ENCODE measurements at places on chromosomes 13 and 19.
A peak's percentile ranks its signal among the peaks of the same experiment; 100 is the strongest.

- no peak for DNase-seq
Observed at GRCh38 chr13:28440774-28441504, 54.0 kb downstream of the FLT1 start.

DNA sequence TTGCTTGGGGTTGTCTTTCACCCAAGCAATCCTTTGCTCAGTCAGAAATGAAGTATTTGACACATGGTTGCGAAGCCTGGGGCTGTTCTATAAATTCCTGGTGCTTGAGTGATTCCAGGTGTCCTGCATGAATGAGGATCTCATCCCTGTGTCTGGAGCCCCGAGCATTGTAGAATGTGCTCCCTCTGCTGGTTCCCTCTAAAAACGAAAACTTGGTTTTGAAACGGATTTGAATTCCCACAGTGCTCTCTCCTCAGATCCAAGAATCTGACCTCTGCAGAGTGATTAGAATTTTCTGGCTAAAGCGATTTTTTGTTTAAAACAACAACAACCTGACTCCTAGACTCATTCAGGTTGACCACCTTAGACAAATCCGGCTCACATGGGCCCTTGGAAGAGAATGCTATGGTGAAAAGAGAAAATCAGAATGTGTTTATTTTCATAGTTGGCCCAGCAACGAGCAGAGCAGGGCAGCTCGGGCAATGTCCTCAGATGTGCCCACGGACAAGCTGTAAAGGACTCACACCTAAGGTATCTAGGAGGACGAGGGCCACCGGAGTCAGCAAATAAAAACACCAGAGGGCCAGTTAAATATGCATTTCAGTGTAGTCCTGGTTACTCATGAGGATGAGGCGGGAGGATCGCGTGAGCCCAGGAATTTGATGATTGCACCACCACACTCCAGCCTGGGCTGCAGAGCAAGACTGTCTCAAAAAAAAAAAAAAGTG is 8.7 kb upstream of the ATP12A start:
- peak; percentile 59 for DNase-seq

- DNase-seq, result no peak
Observed at GRCh38 chr13:62846302-62846701, 1430.7 kb upstream of the PCDH20 start.

DNA sequence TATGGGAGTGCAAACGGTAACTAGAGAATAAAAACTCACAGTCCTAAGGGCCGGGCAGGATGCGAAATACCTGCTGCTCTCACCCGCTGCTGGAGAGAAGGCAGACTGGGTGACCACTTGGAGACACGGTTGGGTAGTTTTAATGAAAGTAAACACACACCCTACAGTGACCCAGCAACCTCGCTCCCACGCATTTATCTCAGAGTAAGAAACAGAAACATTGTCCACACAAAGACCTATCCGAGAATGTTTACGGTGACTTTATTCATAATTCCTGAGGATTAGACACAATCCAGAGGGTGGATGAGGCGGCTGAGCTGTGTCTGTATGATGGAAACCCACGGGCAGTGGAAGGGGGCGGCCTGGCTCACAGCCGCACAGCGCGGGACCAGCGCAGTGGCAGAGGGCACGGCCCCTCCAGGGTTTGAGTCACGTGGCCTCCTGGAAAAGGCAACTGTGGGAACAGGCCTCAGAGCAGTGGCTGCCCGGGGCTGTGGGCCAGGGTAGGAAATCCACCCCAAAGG is 73.5 kb upstream of the C13orf46 start:
- DNase-seq, result no peak

DNA sequence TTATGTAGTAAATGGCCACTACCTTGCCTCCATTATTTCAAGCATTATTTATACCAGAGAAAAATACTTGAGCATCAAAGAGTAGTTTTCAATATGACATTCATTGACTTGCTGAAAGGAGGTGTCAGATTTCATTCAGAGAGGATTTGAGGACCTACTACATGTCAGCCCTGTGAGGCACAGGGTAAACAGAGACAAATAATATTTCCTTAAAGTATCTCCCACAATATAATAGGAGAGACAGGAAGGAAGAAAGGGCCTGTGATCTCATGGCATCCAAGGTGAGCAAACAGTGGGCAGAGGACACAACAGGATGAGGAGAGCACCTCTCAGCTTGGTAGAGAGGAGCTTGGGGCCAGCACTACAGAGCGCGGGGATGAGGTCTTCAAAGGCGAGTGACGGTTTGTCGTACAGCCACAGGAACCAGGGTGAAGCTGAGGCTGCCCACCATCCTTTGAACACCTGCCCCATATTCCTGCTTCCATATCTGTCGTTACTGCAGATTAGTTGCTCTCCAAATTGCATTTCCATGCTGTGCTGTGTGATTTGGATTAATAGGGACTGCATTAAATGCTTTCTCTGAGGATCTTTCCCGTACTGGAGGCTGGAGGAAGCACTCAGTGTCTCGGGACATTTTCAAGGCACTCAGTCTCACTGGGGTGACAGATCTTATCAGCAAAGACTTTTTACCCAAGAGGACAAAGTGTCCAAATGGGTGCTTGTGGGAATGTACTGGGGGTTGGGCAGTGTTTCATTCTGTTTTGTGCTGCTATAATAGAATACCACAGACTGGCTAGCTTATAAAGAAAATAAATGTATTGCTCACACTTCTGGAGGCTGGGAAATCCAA is 59.2 kb downstream of the GJA3 start:
- no peak for DNase-seq

DNA sequence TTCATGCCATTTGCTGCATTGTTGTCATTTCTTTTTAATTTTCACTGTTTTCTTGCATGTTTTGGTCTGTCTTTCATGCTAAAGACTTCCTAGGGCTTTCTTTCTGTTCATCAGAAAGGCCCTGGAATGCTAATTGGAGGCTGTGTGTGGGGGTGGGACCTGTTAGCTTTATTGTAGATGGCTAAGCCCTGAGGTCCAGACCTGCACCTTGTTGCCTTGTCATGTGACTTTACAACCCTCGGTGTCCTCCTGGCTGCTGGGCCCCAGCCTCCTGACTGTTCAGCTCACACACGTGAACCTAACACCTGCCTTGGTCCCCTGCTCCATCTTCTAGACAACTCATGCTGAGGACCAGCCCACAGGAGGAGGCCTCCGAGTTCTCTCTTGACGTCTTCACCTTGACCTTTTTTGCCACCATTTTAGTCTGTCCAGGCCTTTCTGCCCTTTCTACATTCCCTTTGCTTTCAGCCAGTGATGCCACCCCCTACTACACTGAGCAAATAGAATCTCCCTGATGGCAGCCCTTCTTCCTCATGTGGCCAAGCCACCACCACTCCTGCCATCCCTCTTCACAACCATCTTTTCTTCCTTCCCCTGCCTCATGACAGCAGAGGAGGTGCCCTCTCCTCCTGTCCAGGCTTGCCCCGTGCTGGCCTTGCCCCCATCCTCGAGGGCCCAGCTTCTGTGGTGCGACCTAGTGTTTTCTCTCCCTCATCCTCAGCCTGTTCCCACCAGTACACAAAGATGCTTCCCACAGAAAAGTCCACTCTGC is 41.4 kb upstream of the GPI start:
- no peak for DNase-seq

DNA sequence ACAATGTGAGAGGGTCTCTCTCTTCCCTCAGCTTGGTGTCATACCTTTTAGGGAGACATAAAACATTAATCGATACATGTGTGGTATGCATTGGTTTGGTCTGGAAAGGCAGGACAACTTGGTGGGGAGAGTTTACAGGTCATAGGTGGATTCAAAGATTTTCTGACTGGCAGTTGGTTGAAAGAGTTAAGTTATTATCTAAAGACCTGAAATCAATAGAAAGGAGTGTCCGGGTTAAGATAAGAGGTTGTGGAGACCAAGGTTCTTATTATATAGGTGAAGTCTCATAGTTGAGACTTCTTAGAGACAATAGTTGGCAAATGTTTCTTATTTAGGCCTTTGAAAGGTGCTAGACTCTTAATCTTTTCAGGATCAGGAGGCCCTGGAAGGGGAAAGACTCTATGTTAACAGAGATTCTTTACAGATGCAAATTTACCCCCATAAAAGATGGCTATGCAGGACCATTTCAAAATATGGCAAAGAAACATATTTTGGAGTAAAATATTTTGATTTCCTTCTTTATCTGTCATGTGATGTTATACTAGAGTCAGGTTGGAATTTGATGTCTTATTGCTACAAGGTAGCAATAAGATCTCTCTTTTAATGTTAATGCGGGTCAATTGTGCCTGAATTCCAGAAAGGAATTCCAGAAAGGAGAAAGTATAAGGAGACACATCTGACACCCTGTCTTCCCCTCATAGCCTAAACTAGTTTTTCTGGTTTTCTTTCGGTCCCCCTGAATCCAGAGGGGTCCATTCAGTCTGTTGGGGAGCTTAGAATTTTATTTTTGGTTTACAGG is 59.2 kb upstream of the RCBTB2 start:
- no peak for DNase-seq

DNA sequence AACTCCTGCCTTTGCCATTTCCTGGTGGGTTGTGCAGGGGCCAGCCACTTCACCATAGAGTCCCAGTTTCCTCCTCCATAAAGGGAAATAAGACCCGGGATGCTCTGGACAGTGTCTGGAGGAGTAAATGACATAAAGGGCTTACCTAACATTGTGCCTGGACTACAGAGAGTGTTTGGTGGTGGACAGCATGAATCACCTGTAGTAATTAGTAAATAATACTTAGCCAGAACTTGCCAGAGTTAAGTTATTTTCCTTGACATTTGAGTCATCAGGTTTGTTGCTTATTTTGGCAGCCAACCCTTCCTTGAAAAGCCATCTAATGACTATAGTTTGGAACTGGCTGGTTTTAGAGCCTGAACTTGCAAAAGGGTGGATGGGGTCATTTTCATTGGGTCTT is 159.2 kb downstream of the SLC7A1 start:
- no peak for DNase-seq

DNA sequence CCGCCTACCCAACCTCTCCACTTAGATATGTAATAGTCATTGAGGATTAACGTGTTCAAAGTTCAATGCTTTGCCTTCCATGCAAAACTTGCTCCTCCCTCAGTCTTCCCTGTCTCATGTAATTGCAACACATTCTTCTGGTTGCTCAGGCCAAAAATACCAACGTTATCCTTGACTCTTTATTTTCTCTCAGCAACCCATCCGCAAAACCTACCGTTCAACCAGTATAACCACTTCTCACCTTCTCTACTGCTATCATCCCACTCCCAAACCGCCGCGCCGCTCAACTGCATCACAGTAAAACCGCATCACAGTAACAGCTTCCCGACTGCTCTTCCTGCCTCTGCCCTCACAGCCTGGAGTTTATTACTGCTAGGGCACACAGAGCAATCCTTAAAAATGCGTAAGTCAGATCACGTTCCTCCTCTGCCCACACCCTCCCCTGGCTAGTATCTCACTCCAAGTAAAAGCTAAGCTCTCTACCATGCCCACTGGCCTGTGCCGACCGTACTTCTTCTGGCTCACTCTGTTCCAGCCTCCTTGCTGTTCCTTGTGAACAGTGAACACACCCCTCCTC is 8.2 kb downstream of the MTIF3 start:
- peak; percentile 43 for DNase-seq

DNA sequence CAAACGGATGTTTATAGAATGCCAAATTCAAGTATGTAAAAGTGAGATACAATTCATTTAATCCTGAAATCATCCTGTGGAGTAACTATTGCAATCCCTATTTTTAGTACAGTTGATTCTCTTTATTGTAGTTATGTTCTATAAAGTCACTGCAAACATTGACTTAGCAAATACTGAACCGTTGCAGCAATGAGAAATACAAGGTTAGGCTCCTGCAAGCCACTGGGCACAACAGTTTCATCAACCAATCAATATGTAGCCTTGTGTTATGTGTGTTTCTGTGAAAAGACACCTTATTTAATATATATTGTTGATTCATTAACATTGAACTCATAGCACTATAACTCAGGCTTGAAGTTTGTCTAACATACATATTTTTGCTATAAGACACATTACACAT is 174.4 kb downstream of the DCT start:
- no peak for DNase-seq

- DNase-seq, result no peak
Observed at GRCh38 chr19:10683064-10683426, 18.2 kb upstream of the QTRT1 start.

- no peak for DNase-seq
Observed at GRCh38 chr19:3770136-3770999, 1.7 kb downstream of the RAX2 start.

- no peak for DNase-seq
Observed at GRCh38 chr19:17863520-17864182, 3.9 kb downstream of the RPL18A start.

GRCh38 chr19:51122112-51122981 is 2.4 kb upstream of the SIGLEC9 start:
- peak; percentile 92 for DNase-seq

GRCh38 chr19:40578442-40578908 is 1.8 kb downstream of the SHKBP1 start:
- peak; percentile 90 for DNase-seq

DNA sequence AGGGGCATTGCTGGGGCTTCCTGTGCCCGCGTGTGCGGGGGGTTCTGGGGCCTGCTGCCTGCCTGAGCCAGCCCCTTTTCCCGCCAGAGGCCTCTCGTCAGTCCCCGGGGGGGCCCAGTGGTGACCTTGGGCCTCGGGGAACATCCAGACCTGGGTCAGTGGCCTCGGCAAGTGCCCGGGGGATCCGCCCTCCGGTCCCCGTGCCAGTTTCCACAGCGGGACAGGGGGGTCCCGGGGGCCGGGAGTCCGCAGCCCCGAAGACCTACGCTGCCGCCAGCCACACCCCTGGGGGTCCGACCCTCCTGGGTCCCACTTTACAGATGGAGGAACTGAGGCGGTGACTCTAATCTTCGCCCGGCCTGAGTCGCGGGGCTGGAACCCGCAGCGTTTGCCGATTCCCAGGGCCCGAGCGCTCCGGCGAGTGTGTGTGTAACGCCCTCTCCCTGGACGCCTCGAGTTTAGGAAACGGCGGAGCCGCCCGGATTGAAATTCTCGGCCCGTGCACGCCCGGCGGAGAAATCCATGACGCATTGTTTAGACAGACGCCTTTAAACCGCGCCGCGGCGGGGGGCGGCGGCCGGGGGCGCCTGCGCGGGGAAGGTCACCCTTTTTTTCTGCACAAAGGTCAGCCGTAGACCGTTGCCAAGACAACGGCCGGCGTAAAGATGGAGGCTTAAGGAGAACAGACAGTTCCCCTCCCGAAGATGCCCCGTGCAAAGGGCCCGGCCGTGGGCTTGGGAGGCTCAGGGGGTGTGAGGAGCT is 39.3 kb downstream of the EFNA2 start:
- DNase-seq, result peak; percentile 75

DNA sequence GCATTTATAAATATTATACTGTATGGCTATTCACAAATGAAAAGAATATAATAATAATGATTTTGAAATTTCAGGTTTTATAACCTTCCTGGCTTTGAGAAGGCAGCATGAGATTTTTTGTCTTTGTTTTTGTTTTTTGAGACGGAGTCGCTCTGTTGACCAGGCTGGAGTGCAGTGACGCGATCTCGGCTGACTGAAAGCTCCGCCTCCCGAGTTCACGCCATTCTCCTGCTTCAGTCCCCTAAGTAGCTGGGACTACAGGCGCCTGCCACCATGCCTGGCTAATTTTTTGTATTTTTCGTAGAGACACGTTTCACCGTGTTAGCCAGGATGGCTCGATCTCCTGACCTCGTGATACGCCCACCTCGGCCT is 64.1 kb downstream of the ZNF429 start:
- peak; percentile 68 for DNase-seq

GRCh38 chr13:31733066-31733465 is 6.3 kb upstream of the RXFP2 start:
- no peak for DNase-seq

- DNase-seq, result no peak
Observed at GRCh38 chr13:22789916-22790315, 390.9 kb upstream of the SGCG start.

All from suppressor macrophage (primary cell).